Hypothalamus (tissue), 51 donors: ENCODE measurements at places on chromosomes 3 and 15.

DNA sequence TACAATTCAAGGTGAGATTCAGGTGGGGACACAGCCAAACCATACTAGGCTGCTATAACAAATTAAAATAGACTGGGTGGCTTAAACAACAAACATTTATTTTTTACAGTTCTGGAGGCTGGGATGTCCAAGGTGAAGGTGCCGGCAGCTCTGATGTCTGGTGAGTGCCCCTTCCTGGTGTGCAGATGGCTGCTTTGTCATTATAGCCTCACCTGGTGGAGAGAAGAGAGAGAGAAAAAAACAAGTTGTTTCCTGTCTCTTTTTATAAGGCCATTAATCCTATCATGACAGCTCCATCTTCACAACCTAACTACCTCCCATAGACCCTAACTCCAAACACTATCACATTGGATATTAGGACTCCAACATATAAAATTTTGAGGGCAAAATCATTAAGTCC is 279.7 kb downstream of the ZIC1 start:
- DNase-seq: no peak

DNA sequence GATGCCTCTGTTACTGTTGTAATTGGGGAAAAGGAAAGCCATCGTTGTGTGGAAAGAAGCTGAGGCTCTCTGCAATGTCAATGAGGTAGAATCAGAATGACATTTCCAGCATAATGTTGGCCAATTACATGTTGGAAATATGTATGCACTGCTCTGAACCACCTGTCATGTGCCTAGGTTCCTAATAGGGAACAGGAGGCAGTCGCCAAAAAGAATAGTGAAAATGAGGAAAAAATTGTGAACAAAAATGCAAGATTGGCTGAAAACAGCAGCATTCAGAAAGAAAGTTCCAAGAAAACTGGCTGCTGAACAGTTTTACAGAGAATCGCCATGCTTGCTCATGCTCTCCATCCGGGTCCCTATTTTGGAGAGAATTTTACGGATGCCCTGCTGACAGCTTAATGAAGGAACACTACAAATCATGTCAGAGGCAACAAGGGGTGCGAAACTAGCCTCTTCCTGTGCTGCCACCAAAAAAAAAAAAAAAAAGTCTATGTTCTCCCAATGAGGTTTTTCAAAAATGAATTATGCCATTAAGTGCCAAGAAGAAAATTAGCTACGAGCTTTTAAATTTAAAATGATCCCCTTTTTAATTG is 305.9 kb upstream of the ARRDC4 start:
- DNase-seq: no peak

GRCh38 chr3:129890125-129890524 is 3.4 kb downstream of the TMCC1 start:
- no peak for DNase-seq

- DNase-seq: no peak
These were observed 55.8 kb upstream of the ETV5 start for GRCh38 chr3:186164696-186165095.

DNA sequence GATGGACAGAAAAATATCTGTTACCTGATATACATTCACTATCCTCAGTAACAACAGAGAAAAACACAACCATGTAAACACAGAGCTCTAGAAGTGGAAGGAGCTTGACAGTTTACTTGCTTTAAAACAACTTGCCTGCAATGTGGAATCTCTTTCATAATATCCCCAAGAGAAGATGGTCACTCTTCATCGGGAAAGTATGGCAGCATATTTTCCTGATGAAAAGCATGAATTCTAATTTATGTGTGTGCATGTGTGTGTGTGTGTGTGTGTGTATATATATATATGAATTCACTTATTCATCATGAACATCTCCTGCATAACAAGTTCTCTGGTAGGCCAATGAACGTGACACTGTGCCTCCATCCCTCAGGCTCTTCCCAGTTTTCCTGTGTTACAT is 81.2 kb downstream of the EFL1 start:
- DNase-seq: no peak

- DNase-seq: no peak
These were observed 54.4 kb upstream of the KIF23 start for GRCh38 chr15:69359722-69360121.
